ENCODE measurements at places on chromosomes 6 and 20.

- DNase-seq: no peak
Observed at GRCh38 chr6:6825193-6825784, 236.8 kb downstream of the LY86 start.

- DNase-seq: peak; percentile 83
Observed at GRCh38 chr6:56292505-56293181, 45.3 kb upstream of the COL21A1 start.

DNA sequence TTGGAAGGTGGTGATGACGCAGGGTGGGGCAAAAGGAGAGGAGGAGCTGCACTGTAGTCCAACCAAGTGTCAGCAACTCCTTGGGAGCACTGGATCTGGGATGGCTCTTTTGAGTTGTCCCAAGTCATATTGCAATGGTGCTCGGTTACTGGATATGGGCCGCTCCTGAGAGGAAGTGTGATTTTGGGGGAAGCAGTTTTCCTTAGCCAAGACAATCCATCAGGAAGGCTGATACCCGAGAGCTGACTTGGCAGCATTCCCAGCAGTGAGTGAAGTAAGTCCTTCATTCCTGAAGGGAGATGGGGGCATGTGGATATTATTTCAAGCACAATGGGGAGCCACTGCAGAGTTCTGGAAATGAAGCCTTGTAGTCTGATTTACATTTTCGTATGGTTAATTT lies 354.1 kb downstream of the RFPL4B start:
- DNase-seq: peak; percentile 53

- DNase-seq: no peak
Observed at GRCh38 chr20:33082546-33082945, 3.1 kb downstream of the BPIFB4 start.

DNA sequence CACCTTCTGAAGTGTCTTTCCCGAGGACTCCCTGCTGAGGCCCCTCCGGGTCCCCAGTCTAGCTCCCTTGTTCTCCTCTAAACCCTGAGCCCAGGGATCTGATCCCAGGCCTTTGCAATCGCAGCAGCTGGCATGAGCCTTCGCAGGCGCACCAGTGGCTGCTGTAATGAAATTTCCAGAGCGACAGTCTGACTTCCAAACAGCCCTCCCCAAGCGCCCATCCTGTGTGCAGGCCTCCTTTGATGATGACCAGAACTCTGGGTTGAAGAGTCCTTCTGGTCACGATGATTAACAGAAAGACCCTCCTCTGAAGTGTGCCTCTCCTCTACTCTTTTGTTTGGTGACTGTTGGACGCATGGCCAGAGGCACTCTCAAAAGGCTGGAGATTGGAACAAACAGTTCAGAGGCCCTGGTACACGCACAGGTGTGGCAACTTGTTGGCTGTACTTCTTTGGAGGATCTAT lies 89.1 kb upstream of the MPC1 start:
- DNase-seq: no peak

DNA sequence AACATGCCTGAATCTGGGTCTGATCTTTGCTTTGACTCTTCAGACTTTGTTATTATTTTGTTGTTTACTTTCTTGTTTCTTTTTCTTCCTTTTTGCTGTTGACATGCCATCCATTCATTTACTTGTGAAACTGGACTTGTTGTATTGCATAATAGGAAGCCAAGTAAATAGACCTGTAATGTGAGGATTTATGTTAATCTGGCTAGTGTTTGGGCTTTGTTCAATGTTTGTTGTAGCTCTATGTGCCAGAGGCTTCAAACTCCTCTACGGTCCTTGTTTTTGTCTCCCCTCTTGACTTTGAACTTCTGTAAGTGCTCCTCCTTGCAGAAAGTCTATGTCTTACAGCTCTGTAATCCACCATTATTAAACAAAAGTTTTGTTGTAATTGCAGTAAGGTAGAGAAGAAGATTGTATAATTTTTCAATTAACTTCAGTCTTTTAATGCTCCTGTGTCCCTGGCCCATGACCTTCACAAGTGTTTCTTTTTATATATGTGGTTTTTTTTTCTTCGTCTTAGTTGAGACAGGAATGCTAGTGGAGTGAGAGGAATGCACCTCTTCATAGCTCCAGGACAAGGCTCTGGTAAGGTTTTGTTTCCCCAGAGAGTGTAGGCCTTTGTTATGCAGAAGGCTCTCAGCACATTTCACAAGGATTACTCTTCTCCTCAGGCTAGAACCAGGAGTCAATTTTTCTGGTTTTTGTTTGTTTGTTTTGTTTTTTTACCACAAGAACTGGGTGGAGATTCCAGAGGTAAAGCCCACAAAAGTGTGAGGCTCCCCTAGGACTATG lies 1061.8 kb upstream of the CITED2 start:
- DNase-seq: no peak

- no peak for DNase-seq
Observed at GRCh38 chr6:142954844-142955243, 9.9 kb upstream of the HIVEP2 start.

- no peak for DNase-seq
Observed at GRCh38 chr6:10873374-10873773, 8.5 kb downstream of the GCM2 start.

DNA sequence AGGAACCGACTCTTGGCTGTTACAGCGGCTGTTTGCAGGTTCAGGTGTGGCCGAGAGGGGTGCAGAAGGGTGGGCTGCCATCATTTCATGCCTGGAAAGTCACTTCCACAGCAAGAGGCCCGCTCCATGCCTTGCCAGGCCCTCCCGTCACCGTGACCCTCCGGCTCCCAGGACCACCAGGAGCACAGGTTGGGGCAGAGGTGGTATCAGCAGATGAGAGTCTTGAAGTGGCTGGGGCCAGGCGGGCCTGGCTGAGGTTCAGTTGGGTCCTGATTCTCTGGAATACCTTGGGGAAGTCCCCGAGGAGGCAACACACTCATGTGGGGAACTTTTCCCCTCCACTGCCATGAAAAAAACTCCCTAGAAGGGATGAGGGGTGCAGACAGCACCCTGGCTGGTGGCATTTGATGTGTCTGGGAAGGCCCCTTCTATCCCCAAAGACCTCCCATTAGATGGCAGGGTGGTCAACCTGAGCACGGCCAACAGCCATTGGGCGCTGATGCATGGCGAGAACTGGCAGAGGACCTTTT lies 34.2 kb upstream of the IRF4 start:
- no peak for DNase-seq
